GM12878 (cell line): ENCODE measurements at places on chromosomes 3 and 15.

- no peak for DNase-seq
These were observed 76.3 kb downstream of the SMAD6 start for GRCh38 chr15:66778314-66778665.

DNA sequence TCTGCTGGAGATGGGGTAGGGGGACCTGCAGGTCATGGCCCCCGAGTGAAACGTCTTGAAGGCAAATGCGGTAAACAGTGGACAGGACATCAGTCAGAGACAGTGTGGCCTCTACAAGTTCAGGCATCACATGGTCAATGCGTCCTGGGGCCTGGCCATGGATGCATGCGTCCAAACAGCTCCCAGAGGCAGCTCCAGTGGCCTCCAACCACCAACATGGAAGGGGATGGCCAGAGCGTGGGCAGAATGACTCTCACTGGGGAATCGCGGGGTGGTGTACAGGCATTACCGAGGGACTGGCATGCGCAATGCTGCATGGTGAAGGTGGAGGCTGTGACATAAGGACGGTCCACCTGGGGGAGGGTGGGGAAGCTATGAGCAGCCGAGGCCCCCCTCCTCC, 35.6 kb upstream of the IQSEC1 start:
- no peak for DNase-seq

GRCh38 chr15:54354341-54354740, 376.1 kb downstream of the UNC13C start:
- DNase-seq = no peak

DNA sequence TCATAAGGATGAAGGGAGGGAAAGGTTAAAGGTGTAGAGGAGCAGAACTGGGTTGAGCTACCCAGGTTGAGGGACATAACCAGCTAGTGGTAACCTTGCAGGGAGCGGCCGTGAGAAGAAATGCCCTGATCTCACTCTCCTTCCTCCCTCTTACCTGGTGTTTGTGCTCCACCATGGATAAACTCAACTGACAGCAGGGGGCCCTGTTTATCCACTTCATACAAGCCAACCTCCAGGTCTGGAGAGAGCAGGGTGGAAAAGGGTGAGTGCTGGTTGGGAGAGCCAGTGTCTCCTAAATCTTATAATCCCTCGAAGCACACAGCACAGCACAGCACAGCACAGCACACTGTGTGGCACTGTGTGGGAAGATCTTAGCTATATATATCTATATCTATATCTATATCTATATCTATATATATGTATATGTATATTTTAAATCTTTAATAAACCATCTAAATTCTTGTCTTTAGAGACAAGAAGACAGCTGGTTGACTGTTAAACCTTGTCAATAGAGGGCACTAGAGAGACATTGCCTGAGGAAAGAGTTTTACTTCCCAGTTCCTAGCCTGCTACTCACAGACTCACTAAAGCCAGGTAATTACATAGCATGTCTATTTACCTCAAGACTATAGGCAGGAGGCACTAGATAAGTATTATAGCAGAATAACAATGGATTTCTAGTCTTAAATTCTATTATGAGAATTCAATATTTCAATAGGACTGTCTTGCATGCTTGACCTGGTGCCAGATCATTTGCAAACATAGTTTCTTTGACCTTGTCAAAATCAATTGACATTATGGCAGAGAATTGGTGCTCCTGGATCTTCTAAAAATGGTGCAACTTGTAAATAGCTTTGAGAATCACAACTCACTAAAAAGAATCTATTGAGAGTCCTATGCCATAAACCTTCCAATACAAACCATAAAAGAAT, 21.7 kb upstream of the FMN1 start:
- no peak for DNase-seq

DNA sequence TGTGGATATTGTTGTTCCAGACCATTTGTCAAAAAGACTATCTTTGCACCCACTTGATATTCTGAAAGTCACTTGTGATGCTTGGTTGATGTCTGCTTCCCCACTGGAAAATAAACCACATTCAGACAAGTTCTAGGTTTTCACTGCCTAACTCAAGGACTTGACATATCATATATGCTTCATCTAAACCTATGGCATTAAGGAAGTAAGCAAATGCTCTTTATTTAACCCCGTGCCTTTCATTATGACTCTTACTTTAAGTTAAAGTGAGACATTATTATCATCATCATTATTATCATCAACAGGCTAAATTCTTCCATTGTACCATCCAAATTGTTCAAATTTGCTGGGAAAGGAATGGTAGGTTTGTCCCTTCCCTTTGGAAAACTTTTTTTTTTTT, 30.8 kb upstream of the C3orf80 start:
- no peak for DNase-seq
